Stimulated activated CD8-positive, alpha-beta memory T cell treated with anti-CD3 and anti-CD28 coated beads, Interleukin-7, amount 100 ng/mL, for 1 hour (primary cell): ENCODE measurements at places on chromosomes 2 and 18.

GRCh38 chr18:11726556-11726955 lies 37.5 kb downstream of the GNAL start:
- DNase-seq, result no peak

GRCh38 chr2:178506101-178506500 lies 25.8 kb downstream of the PLEKHA3 start:
- no peak for DNase-seq

DNA sequence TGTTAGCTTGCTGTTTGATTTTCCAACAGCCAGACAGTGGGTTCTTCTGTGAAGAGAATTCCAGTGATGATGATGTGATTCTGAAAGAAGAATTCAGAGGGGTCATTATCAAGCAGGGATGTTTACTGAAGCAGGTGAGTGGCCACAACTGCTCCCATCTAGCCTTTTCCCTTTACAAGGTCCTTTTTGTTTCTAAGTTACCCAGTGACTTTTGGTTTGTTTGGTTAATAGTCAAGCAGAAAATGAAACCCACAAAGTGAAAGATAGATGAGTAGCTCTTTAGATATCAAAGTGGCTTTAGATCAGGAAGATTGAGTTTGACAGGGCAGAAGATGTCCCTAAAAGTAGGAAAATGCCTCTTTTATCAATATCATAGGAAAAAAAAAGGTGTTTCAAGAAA lies 23.3 kb downstream of the PLEK start:
- no peak for DNase-seq

DNA sequence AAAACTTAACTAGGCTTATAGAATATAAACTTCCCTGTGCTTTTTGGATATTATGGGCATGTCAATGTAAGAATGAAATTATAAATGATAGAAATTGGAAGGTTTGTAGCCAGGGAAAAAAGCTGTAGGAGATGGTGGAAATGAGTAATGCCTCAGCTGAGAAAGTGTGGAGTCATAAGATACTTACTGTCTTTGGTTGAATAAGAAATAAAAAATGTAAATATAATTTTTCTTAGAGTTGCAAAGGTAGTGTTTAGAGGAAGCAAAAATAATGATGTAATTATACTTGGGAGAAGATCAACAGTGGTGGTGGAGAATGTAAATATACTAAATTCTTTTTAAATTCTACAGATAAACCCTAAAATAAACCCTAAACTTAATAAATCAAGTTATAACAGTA lies 26.2 kb upstream of the RND3 start:
- DNase-seq, result no peak

- no peak for DNase-seq
These were observed 58.2 kb downstream of the PMAIP1 start for GRCh38 chr18:59957957-59958356.

- DNase-seq, result no peak
These were observed 540.4 kb upstream of the DSEL start for GRCh38 chr18:68056936-68057335.

DNA sequence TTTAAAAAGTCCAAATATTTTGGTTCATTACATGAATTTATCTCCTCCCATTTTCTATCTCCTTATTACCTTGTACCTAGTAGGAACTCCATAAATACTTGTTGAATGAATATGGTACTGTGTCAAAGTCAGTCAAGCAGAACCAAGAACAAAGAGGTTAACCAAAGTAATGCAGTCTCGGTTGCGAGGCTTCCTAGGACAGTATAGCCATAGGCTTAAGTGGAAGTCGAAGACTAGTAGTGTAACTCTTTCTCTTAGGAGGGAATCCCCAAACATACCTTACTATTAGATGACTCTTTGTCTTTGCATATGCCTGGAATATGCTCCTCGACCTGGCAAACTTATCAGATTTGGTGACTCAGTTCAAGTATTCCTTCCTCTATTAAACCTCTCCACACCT lies 4.8 kb downstream of the LIPT1 start:
- no peak for DNase-seq

GRCh38 chr2:15795426-15795825 lies 144.9 kb upstream of the MYCN start:
- DNase-seq, result no peak

- DNase-seq, result no peak
These were observed 7.3 kb upstream of the CHN1 start for GRCh38 chr2:175012516-175012915.

DNA sequence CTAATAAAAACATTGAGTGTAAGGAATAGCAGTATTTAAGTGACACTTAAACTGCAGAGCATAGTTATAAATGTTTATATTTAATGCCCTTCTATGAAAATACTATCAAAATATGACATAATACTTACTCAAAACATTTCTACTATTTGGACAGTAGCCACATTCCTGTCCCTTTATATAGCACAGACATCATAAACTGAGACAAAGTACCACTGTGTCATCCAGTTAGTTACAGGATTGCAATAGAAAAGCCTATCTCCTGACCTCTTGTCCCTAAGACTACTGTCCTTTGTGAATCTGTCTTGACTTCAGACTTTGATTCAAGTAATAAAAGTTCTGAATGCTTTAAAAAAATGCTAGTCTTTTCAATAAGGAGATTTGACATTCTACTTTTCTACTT lies 1528.5 kb upstream of the NXPH2 start:
- no peak for DNase-seq

DNA sequence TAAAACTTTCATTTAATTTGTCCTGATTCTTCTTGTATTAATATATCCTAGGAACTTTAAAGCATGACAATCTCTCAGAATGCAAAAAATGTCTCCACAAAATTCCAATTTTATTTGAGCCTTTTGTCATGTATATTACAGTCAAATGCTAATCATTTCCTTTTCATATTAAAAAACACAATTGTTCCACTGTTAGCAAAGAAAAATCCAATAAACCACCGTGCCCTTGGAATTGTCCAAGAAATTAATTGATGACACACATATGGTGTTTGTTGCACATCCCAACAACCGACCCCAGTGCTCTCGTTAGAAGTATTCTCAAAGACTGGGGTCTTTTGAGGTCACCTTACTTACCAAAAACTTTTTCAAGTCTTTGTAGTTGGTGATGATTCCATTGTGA lies 28.1 kb downstream of the GFPT1 start:
- no peak for DNase-seq

GRCh38 chr2:118936936-118937335 lies 5.1 kb upstream of the MARCO start:
- no peak for DNase-seq

DNA sequence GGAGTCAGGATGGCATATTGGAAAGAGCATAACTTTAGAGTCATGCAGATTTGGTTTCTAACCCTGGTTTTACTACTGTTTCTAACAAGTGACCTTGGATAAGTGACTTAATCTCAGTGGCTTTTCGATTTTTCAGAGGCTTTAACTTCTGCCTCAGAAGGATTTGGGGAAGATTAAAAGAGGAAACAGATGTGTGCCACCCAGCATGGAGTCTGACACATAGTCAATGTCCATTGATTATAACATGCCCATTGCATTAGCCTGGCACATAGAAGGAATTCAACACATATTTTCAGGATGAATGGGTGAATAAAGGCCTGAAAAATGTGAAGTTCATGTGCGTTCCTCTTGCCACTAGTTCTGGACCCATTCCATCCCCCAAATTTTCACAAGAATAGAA lies 438.2 kb downstream of the EPHA4 start:
- no peak for DNase-seq

DNA sequence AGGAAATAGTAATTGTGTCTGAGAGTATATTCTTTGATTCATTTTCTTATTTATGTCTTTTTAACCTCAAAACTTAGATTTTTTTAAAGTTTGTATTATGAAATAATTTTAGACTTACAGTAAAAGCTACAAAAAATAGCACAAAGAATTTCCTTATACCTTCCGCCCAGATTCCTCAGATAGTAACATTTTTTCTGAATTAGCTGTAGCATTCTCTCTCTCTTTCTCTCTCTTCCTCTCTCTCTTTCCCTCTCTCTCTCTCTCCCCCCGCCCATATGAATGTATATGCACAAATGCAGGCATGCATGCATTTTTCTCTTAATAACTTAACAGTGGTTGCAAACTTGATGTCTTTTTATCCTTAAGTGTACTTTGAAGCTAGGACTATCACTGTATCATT lies 361.1 kb upstream of the NRP2 start:
- DNase-seq, result no peak

- DNase-seq, result no peak
These were observed 191.4 kb downstream of the SPP2 start for GRCh38 chr2:234241656-234242458.

DNA sequence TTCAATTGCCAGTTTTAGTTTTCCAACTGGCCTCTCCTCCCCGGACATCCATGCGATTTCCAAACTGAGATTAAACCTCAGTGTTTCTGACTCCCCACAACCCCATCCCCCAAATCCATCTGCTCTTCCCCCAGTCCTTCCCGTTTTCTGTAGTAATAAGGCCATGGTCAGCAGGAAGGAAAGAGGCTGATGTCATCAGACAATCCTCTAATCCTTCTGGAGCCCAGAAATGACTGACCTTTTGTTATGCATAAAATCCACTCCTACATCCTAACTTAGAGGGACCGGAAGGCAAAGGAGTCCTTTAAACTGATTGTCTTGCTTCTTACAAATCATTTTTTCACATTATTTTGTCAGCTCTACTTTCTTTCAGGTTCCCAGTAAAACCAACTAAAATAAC lies 155.8 kb downstream of the INO80D start:
- DNase-seq, result no peak

- DNase-seq, result no peak
These were observed 132.4 kb downstream of the ACOXL start for GRCh38 chr2:110864731-110865130.
